ENCODE measurements at places on chromosomes 6 and 20.

DNA sequence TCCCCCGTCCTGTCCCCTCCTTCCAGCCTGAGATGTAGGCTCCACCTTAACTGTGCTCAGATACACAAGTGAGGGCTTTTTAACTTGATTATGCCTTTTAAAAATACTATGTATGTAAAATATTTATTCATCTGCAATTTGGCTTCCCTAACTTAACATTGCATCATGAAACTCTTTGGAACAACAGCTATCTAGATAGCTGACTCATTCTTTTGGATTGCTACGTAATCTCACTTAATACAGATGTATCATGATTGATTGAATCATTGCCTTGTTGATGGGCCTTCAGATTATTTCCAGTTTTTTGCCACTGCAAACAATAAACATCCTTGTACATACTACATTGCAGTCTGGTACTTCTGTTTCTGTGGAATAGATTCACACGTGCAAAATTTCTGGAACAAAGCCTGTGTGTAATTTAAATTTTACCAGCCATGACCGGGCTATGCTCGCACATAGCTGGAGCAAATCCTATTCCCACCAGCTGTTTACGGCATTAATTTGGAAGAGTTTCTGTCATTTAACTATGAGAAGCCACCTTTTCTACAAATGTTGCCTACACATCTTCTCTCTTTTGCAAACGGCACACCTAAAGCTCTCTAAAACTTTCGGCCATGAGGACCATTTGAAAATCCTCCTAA is 6.5 kb downstream of the PRND start:
- DNase-seq, result no peak

DNA sequence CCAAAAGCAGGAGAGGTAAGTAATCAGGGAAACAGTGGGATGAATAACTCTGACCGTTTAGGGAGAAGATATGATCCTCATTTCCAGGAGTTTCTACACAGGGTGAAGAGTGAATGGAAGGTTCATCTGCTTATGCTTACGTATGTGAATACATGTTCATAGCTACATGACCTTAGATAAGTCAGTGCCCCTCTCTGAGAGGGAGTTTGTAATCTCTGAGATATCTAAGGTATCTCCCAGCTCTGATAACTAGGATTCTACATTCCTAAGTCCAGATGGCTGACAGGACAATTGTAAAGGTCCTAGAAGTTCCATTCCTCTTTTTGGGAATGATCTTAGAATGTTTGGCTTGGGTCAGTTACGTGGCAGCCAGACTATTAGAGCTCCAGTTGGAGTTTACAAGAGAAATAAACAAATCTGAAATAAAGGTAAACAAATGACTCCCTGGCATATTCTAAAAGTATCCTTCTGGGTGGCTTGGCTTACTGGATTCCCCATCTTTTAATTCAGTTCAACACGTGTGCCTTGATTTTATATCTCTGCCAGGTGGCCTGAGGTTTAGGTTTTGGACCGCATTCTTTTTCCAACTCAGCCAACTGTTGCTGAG is 15.8 kb downstream of the PROCR start:
- no peak for DNase-seq

DNA sequence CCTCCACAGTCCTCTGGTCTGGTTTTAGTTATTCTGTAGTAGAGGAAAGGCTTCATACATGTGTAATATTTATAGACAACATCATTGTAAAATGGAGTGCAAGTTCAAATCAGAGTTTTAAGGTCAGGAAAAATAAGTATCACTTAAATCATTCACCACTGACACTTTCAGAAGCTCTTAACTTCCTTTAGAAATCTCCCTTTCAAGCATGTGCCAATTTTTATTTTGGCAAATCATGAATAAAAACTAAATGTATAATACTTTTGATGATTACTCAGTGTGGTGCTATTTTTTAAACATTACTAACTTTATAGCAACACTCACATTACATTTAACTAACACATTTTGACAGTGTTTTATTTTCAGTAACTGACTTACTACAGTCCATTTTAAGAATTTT is 112.2 kb downstream of the OGFRL1 start:
- DNase-seq, result no peak

- peak; percentile 51 for DNase-seq
Observed at GRCh38 chr6:138517635-138518034, 18.3 kb upstream of the NHSL1 start.

GRCh38 chr6:27966044-27966443 is 9.0 kb downstream of the OR2B6 start:
- DNase-seq, result no peak

GRCh38 chr6:20599302-20600051 is 65.2 kb downstream of the CDKAL1 start:
- DNase-seq, result no peak

- no peak for DNase-seq
Observed at GRCh38 chr6:39906318-39906761, 27.9 kb downstream of the MOCS1 start.

GRCh38 chr20:51661609-51662178 is 106.5 kb downstream of the ATP9A start:
- peak; percentile 41 for DNase-seq

GRCh38 chr6:114240796-114241195 is 102.0 kb downstream of the HS3ST5 start:
- DNase-seq, result no peak

DNA sequence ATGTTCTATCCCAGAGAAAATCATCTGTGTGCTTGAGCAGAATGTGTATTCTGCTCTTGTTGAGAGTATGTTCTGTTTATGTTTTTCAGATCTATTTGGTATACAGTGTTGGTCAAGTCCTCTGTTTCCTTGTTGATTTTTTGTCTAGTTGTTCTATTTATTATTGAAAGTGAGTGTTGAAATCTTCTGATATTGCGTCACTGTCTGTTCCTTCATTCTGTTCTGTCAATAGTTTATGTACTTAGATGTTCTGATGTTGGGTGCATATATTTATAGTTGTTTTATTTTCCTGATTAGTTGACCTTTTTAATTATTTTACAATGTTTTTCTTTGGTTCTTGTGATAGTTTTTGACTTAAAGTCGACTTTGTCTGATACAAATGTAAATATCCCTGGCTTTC is 458.7 kb upstream of the HSF2 start:
- no peak for DNase-seq

GRCh38 chr20:13028001-13028400 is 19.2 kb downstream of the SPTLC3 start:
- DNase-seq, result no peak

DNA sequence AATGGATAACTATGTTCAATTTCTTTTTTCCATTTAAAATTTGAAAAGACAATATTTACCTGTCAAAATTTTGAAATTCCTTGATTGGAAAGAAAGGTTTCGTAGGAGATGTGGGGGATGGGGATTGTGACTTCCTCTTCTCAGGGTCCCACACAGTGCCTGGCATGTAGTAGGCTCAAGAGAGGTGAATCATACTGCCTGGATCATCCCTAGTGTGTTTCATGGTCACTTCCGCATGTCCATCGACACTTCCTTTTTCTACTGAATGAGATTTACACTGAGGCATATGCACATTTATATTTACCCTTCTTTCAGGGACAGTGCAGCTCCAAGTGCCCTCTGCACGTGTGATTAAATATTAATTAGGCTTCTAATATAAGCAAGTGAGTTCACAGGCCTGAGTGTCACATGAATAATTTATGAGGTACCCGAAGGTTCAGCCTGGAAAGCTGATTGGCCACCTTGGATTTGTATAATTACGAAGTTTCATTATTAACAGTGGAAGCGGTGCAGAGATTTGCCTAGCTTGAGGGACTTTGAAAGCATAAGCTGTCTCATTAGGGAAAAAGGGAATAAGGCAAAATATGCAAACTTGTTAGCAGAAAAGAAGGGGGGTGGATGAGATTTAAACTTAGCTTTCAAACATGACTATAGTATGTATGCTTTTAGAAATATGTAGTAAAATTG is 177.5 kb upstream of the MMS22L start:
- DNase-seq, result no peak

- no peak for DNase-seq
Observed at GRCh38 chr20:23880417-23880816, 869 bp upstream of the CST5 start.

DNA sequence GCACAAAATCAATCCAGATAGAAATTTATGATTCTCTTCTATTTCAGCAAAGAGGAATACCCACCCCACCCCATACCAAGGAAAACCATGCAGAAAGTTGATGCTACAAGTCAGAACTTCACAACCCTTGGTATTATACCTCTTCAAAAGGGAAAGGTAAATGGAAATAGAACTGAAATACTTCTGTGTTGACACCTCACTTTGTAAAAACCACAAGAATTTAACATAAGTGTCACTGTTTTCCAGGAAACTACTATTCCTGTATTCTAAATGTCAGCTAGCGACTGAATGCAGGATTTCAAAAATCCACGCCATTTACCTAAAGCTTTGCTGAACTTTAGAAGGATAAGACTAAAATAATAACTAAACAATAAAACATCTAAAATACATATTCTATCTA is 3.6 kb downstream of the CPNE1 start:
- DNase-seq, result no peak

Data from activated CD8-positive, alpha-beta memory T cell treated with anti-CD3 and anti-CD28 coated beads, Interleukin-2, amount 50 U/mL, for 4 hours (primary cell).